ENCODE measurements at places on chromosomes 1 and 21.
A peak's percentile ranks its signal among the peaks of the same experiment; 100 is the strongest.

- no peak for DNase-seq
Observed at GRCh38 chr1:116508984-116509980, 61.5 kb downstream of the CD58 start.

GRCh38 chr1:168676861-168677260 is 52.1 kb downstream of the DPT start:
- no peak for DNase-seq

GRCh38 chr1:212945056-212945455 is 5.3 kb upstream of the VASH2 start:
- no peak for DNase-seq

DNA sequence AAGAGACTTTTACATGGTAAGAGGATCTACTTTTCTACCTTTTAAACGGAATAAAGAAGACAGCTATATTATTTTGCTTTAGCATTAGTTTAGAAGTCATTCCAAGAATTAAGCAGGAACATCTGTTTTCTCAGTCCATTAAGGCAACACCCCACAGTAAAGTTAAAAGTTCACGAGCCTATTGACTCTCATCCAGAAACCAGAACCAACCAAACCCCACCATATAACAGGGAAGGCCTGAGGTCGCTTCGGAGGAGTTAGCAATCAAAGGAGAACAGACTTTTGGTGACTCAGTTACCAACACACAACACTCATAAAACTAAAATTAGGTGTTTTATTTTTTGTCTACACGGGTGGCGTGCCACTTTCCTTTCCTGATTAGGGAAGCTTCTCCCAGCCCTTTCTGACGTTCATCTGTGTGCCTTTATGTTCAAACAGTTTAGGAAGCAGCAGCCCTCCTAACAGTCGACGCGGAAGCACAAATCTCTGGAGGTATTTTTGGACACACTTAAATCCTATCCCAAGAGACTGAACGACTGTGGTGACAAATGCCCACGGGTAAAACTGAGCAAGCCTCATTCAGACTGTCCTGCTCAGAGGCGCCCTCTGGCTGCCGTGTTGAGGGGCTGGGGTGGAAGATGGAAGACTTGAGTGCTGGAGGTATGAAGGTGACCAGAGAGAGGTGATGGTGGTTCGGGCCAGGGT is 8.6 kb upstream of the PLA2G2C start:
- peak; percentile 78 for DNase-seq

- no peak for DNase-seq
Observed at GRCh38 chr1:195804547-195804946, 803.7 kb downstream of the KCNT2 start.

DNA sequence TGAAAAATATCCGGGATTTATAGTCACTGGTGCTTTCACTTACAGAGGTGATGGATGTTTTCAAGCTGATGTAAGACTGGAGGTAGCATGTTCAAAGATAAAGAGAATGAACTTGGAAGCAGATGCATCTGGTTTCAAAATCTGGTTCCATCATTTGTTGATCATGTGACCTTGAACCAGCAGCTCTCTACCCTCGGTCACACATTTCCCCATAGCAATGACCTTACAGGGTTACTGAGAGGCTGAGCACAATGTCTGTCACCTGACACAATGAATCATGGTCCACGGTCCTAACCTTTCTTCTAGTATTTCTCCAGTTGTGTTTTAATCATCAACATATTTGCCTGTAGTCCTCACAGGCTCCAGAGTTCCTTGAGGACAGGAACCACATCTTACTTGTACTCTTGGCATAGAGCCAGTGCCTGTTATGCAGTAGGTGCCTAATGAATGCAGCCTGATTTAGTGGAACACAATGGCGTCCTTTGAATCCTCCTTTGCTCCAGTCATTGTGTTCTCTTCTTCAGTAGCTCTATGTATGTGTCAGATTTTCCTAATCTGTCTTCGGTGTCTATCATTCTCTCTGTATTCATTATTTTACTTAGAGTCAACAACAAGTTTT is 667.3 kb downstream of the PTPRU start:
- no peak for DNase-seq

GRCh38 chr1:89844241-89844807 is 23.5 kb downstream of the LRRC8D start:
- DNase-seq = peak; percentile 51

DNA sequence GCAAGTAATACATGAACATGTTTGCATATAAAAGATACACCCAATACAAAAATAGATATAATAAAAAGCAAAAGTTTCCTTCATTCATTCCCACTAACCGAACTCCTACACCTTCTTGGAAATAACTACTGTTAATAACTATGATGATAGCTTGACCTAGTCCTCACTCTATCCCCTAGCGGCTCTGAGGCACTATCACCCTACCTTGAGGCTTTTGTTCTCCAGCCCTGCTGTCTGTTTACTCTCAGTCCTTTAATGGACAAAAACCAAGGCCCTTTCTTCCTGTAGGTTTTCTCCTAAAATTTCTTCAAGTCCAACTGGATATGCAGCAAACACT is 186.6 kb downstream of the SLC35F3 start:
- no peak for DNase-seq

- DNase-seq = no peak
Observed at GRCh38 chr1:193183019-193183627, 3.3 kb downstream of the B3GALT2 start.

DNA sequence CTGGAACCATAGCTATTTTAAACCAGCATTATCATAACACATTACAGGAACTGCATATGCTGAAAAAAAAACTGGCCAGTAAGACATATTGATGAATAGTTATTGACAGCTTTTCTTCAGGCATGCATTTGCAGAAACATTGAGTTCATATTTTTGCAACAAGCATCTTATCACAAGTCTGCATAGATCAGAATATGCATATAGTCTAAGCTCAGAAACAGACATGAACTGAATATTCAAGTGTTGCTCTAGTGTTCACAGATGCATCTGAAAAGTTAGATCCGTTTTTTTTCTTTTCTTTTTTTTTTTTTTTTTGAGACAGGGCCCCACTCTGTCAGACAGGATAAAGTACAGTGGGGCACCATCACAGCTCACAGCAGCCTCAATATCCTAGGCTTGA is 22.8 kb downstream of the PRMT6 start:
- DNase-seq = no peak

GRCh38 chr1:232218955-232219865 is 410.7 kb downstream of the SIPA1L2 start:
- no peak for DNase-seq
